ENCODE measurements at places on chromosomes 4 and X.

- DNase-seq: no peak
Observed at GRCh38 chr4:9594948-9595347, 150.7 kb downstream of the DEFB131A start.

DNA sequence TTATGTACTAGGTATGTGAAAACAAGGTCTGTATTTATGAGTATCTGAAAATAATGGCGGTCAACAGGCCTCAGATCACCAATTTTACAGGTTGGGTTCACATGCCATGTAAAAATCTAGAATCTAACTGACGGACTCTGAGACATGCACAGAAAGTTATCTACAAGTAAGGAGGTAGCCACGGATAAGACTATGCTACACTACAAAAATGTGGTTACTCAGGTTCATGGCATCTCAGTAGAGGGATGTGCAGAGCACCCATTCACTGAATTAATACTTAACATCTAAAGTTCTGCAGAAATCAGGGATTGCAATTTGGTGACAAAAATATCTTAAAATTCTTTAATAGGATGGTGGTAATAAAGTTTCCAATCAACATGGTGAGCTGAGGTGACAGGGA lies 155.9 kb downstream of the APBB2 start:
- no peak for DNase-seq

DNA sequence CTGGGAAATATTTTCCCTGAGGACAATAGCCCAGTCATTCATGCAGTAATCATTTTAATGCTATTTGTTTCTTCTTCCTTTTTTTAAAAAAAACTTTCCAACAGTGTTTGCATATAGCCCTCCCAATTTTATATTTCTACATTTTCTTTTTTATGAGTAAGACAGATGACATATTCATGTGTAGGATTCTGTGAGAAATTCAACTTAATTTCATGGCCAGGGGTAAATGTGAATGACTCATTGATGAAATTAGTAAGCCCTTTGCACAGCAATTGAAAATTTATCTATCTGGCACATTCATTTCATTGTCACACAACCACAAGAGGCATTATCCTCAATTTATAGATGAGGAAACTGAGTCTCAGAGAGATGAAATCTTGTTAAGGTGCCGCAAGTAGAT lies 13.7 kb upstream of the SMIM20 start:
- no peak for DNase-seq

DNA sequence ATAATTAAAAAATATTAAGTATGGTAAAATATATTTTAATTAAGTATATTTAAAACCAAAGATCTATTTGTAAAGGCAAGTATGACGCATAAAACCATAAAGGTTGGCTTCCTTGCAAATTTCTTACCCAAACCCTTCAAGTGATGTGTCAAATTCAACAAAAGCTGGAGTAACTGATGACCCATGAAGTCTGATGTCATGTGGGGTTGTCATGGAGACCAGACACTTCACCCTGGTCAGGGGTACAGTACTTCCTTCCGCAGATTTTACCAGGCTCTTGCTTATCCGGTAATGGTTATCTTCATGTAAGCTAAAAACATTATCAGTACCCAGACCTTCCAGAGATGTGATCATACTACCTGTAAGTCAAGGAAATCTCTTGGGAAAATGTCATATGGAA lies 170.1 kb downstream of the WDFY3 start:
- no peak for DNase-seq

GRCh38 chr4:156803056-156803455 lies 168.5 kb downstream of the PDGFC start:
- no peak for DNase-seq

GRCh38 chr4:159047478-159048165 lies 55.3 kb upstream of the RAPGEF2 start:
- no peak for DNase-seq

- no peak for DNase-seq
Observed at GRCh38 chrX:72536542-72536941, 36.1 kb downstream of the HDAC8 start.

DNA sequence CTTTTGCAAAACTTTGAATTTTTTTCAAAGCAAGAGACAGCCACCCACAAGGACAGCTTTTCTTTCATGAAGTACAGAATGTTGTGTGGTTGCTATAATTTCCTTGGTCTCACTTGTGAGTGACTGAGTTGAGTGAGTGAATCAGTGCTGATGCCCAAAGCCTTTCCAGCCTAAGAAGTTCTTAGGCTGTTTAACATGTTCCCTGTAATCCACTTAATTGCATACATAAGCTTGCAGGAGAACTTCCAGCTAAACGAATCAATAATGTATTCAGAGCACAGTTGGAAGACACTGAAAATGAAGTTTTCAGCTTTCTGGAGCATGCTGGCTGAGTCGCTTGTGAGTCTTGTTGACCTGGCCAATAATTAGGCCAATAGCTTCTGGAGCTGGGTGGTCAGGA lies 42.0 kb upstream of the GK2 start:
- no peak for DNase-seq

GRCh38 chrX:70096052-70096451 lies 33.8 kb downstream of the OTUD6A start:
- DNase-seq: no peak

DNA sequence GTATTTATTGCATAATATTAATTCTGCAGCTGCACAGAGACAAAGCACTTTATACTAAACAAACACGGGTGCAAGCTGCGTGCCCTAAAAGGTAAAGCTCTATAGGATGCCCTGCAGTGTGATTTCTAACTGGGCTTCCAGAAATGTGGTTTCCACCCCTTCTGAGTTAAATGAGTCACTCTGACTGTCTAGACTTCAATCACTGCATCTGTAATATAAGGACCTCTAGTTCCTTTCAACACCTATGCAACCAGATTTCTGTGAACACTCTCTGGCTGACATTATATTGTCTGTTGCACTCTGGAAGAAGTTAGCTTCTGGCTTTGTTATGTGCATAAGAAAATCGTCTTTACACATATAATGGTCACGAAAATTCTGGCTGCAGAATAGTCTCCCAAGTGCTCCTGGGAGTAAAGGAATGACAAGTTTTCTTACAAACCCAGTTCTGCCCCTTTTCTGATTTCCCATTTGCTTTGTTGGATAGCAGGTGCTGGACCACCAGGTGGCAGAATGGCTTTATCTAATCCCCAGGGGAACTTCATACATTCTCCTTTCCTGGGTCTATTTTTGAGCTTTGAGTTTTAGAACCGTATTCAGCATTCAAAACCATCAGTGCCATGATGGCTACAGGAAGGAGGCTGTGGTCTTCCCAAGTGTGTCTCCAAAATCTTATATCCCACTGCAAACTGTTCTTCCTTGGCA lies 842.2 kb downstream of the STIM2 start:
- DNase-seq: no peak

DNA sequence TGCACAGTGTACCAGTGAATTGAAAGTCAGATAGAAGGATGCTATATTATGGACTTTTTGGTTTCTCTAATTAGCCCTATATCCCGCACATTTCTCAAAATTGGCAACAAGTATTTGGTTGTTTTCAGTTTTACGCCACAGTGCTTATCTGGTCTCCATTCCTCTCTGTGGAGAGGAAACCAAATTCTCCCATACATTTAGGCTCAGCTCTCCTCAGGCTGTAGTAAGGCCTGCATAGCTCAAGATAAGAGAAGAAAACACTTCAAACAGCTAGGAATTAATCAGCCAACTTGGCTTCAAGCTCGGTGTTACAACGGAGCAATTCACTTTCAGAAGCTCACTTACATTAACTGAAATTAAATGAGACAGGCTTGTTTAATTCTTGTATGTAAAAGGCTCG lies 263.2 kb downstream of the PDHA2 start:
- no peak for DNase-seq

DNA sequence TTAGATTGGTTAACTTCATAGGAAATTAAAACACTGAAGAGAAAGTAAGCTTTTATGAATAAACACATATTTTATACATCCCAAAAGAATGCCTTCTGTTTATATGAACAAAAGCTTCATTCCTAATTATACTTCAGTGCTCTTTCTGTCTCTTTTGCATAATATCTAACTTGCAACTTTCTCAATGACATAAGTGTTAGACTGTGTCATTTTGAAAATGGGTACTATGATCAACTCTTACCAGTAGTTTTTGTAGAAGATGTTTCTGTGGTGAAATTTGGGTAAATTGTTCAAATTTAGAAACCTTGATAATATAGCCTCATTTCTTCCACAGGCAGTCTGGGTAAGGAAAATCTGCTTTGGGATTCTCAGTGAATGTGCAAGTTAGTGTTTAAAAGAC lies 991.4 kb downstream of the CCSER1 start:
- no peak for DNase-seq

DNA sequence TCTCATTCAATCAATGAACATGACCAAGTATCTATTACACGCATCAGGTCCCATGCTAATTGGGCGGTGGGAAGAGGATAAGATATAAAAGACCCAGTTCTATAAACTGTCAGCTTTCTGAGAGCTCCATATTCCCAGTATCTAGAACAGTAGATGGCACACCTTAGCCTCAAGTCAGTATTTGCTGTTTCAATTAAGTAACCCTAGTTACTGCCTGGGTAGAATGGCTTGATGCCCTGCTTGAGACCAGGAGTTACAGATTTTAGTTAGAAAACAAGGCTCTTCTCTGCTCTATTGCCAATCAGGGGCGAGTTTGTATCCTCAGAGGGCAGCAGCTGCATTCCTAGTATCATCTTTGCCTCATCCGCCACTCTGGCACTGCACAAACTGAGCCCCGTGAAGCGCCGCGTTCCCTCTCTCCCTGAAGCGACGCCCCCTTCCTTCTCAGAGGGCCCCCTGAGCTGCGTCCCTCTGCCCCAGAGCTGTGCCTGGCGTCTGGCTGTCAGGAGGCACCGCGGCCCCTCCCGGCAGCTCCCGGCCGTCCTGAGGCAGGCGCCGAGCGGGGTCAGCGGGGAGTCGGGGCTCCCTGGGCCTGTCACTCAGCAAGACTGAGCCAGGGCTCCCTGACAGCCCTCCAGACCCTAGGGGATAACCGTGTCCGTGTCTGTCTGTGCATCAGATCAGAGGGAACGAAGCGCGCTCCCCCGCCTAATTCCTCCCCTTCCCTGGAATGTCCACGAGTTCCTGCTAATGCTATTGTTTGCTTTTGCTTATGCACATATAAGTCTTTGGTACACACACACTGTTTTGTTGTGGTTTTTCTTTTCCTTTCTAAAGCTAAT lies 212.4 kb upstream of the TTC29 start:
- DNase-seq: no peak

DNA sequence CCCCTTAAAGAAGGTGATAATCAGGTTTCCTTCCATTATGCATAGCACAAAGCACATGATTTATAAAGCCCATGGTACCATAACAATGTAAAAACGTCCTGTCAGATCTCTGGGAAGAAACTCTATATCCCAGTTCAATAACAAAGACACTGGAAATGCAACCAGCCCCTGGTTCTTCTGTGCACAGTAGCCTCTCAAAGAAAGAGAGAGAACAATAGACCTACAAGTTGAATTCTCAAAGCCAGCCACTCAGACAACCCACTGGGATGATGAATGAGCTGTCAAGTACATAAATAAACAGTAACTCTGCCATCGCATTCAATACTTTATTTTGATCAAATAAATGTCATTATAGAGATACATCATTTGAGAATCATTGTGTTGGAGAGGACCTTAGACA lies 400.1 kb upstream of the CPEB2 start:
- DNase-seq: no peak

- DNase-seq: no peak
Observed at GRCh38 chr4:181323061-181323460, 920.1 kb upstream of the TENM3 start.

DNA sequence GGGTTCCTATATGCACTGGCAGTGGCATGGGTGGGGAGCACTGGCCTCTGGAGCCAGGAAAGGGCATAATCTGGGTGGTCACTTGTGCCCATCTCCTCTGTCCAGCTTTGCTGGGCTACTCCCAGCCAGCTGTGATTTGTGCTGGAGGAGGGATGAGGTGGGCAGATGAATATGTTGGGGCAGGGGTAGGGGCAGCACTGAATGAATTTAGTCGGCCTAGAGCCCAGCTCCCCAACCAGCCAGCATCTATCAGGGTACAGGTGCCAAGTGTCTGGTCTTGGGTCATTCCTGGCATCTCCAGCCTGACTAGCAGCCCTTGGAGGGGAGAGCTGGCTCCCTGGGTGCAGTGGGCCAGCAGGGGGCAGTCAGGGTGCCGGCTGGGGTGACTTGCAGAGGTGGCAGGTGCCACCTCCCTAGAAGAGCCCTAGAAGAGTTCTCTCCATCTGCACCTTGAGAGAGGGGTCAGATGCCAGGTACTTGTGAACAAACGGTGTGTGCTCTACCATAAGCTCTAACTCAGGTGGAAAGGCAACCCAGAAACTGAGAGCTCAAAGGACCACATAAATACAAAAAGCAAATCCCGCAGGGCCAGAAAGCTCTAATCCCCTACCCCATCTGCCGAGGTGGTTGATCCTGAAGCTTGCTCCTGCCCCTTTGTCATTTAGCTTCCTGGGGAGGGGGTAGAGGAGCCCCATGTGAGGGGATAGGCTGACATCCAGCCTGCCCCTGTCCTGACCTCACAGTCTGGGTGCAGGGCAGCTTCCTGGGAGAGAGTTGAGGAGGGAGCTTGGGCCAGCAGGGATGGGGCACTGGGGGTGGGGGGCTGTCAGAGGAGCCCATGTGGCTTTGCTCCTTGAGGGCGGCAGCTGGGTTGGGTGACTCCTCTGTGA lies 2.2 kb downstream of the SORCS2 start:
- DNase-seq: no peak

GRCh38 chr4:32680946-32681345 lies 1960.8 kb downstream of the PCDH7 start:
- no peak for DNase-seq

GRCh38 chrX:18401848-18402213 lies 23.6 kb upstream of the CDKL5 start:
- DNase-seq: no peak

- DNase-seq: no peak
Observed at GRCh38 chrX:29662759-29663503, 552.4 kb upstream of the MAGEB2 start.

- no peak for DNase-seq
Observed at GRCh38 chr4:114603497-114603896, 4.9 kb downstream of the UGT8 start.

- DNase-seq: no peak
Observed at GRCh38 chr4:126441173-126442035, 1126.6 kb downstream of the FAT4 start.

DNA sequence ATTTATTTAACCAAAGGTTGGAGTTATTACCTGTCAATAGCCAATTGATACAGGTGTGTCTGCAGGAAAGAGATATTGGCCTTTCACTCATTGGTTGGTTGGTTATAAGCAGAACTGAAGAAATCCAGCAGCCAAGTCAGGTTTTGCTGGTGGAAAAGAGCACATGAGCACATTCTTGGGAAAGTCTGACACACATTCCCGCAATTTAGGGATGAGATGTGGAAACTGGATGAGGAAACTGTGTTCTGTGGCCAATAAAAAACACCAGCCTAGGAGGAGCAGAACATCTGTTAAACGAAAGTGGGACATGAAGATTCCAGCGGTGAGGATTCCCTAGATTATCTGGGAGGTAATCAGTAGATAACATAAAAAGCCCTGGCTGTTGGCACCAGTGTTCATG lies 567.4 kb upstream of the CPEB2 start:
- no peak for DNase-seq

- no peak for DNase-seq
Observed at GRCh38 chrX:17860811-17861488, at the start of gene RAI2. RAI2 (minus strand) TSS chrX:17861298; CDS start chrX:17802010, 59,288 bp downstream.

Measured in activated gamma-delta T cell treated with anti-CD3 and anti-CD28 coated beads, Interleukin-2, amount 50 U/mL, for 16 hours (primary cell).